Cortex of kidney (tissue), 1 donor: ENCODE measurements at places on chromosomes 4 and X.

DNA sequence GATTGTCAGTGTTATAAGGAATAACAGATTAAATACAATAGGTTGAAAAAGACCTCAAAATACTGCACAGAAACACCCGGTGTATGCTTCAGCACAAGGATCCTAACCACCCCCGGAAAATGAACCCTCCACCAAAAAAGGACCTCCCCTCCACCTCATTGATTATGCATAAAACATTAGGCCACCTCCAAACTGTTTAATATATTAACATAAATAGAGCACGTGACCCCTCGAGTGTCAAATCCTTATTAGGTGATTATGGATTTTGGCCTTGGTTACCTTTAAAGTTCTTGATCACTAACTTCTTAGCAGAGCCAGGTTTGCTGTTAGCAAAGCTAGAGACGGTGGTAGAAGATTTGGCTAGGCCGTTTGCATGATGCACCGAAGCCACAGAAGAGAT, 958 bp downstream of the CUL4B start:
- DNase-seq: no peak

DNA sequence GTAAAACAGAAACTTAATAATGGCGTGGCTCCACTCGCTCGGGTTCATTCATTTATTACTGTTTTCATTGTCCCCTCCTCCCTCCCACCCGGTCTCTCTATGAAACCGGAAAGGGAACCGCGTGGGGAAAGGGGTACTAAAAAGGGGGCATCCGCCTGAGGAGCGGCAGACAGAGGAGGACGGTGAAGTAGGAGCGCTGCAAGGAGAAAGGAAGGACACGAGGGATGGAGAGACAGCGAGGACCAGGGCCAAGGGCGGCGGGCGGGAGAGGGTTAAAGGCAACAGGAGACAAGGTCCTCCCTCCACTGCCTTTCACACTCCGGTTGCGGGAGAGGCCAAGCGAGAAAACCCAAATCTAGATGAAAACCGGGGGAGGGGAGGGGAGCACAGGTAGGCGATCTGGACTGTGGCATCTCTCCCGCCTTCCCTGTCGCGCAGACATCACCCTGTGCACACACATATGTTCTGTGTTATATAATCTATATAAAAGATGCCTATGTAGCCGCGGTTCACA, 829 bp downstream of the ELOVL6 start:
- DNase-seq: no peak

DNA sequence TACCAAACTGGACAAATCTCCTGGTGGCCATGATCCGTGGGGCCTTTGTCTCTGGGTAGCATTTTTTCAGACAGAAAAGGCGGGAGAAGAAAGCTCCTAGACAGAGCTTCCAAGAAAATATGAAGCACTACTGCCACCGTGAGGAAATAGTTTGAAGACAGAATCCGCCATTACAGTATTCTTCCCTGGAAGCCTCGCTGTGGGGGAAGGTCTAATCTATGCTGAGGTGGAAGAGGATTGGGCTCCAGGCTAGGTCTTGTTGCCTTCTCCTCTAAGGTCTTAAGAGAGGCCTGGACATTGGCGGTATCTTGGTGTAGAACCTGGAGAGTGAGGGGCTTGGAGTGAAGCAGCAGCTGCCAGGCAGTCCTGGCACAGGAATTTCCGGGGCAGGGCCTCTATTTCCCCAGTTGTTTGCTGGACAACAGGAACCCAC, 218.9 kb downstream of the OR13H1 start:
- no peak for DNase-seq

DNA sequence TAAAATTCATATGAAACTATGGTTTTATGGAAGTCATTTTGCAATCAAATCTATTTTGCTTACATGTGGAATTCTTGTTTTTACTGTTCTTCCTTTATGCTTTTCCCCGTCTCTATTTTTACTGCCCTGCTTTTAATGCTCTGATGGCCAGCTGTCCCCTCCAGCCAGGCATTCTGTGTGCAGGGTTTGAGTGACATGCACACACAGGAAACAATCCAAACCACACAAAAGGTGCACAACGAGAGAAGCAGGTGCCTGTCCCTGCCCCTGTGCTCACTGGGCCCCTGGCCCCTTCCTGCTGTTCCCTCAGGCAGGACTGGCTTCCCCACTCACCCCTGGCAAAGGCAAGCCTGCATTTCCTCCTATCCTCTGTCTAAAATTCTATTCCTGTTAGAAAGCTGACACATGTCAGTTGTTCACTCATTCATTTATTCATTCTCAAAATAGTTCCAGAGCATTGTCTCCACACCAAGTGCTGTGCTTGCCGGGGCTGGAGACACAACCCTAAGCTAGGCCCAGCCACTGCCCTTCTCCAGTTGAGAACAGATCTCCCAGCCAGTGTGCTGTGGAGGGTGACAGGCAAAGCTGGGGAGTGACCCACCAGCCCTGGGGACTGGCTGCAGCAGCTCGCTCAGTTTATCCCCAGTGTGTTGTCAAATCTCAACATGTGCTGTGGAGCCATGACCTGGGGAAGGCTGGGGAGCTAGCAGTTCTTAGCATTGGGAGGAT, 346.3 kb downstream of the FBXW7 start:
- no peak for DNase-seq

- DNase-seq: no peak
These were observed 236.4 kb downstream of the PDGFC start for GRCh38 chr4:156734965-156735895.

GRCh38 chrX:129945131-129945530, 37.3 kb upstream of the BCORL1 start:
- no peak for DNase-seq

GRCh38 chr4:169159624-169160171, 111.1 kb downstream of the SH3RF1 start:
- DNase-seq: no peak

GRCh38 chrX:24253030-24253429, 60.8 kb downstream of the SUPT20HL2 start:
- DNase-seq: no peak

- no peak for DNase-seq
These were observed 268.6 kb upstream of the SLIT2 start for GRCh38 chr4:19983072-19983471.
